Pancreas (tissue), 10 donors: ENCODE measurements at places on chromosomes 12 and 14. TPM values are rescaled to one million over a fixed set of nuclear protein-coding genes. Genes with fewer than 3 reads are reported as not detected.

The BEGAIN gene
- 32.2 TPM for polyA plus RNA-seq

The SPX gene
- 12.1 TPM for polyA plus RNA-seq

The CIROP gene
- not detected for polyA plus RNA-seq

The TMEM179 gene
- 18.8 TPM for polyA plus RNA-seq

The GLIPR1L1 gene
- polyA plus RNA-seq: not detected

The ADAM21 gene
- 0.05 TPM for polyA plus RNA-seq

The ZNF740 gene
- polyA plus RNA-seq: 7.6 TPM

The TCL1B gene
- not detected for polyA plus RNA-seq

The CLEC4D gene
- not detected for polyA plus RNA-seq

- H3K27ac ChIP-seq: no peak overlapping the region
- H3K27me3 ChIP-seq: no peaks in the 10 kb centered on the region
- no peaks in the 10 kb centered on the region for H3K36me3 ChIP-seq
- H3K4me3 ChIP-seq: no peak overlapping the region
- H3K4me1 ChIP-seq: peaks cover 6% of the 10 kb centered on the region
Measured at GRCh38 chr14:58979325-58979724, 209.1 kb upstream of the DAAM1 start.

DNA sequence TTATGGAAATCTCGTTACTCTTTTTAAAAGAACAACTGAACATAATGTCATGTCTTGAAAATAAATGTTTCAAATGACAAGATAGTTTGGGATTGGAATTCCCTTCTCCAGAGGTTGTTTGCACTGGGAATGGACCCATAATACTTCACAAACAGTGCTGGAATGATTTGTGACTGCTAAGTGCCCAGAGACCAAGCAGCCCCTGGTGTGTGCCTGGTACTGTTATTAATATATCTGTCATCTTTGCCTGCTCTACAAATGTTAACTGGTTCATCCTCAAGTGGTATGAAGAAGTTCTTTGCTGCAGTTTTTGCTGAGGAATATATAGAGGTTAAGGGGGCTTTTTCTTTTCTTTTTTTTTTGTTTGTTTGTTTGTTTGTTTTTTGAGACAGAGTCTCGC is 64.9 kb upstream of the DACT1 start:
- no peaks in the 10 kb centered on the region for H3K36me3 ChIP-seq
- DNase-seq: no peak
- no peaks in the 10 kb centered on the region for H3K27me3 ChIP-seq
- H3K27ac ChIP-seq: no peak overlapping the region
- H3K4me3 ChIP-seq: no peak overlapping the region
- no peaks in the 10 kb centered on the region for H3K4me1 ChIP-seq

DNA sequence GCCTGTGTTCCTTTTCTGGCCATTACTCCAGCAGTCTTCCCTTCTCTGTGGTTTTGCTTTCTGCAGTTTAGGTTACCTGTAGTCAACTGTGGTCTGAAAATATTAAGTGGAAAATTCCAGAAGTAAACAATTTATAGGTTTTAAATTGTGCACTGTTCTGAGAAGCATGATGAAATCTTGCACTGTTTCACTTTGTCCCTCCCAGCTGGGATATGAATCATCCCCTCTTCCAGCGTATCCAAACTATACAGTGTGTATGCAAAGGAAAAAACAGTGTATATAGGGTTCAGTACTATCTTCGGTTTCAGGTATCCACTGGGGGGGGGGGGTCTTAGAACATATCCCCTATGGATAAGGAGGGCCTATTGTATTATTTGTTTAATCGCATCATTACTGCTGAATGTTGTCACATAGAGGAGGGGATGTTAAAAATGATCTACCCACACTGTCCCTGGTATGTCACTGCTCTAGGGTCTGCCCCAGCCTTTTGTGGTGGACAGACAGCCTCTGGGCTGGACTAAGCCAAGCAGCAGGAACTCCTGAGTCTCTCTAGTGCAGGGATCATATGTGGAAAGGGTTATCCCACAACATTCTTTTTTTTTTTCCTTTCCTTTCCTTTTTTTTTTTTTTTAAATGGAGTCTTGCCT is 109.1 kb upstream of the MAX start:
- H3K4me3 ChIP-seq: no peak overlapping the region
- H3K27me3 ChIP-seq: no peaks in the 10 kb centered on the region
- no peak for DNase-seq
- H3K27ac ChIP-seq: no peak overlapping the region
- H3K36me3 ChIP-seq: no peaks in the 10 kb centered on the region

DNA sequence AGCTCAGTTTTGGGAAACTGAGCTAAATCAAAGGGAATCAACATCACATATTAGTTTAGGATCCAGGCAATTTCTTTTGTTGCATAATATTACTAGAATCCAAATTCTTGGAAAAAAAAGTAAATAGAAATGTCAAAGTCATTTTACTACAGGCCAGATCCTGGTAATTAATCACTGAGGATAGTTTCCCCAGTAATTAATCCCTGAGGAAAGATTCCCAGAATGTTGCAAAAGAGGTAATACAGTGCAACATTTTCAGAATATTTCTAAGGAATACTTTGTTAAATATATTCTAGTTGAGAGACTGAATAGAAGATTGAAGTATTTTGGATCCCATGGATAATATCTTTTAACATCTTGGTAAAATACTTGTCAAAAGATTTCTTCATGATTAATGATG is 207.0 kb upstream of the GARIN2 start:
- H3K36me3 ChIP-seq: no peaks in the 10 kb centered on the region
- DNase-seq: no peak
- H3K4me1 ChIP-seq: peaks cover 4% of the 10 kb centered on the region
- no peaks in the 10 kb centered on the region for H3K27me3 ChIP-seq

- no peak for DNase-seq
- H3K4me1 ChIP-seq: no peaks in the 10 kb centered on the region
- no peak overlapping the region for H3K27ac ChIP-seq
Measured at GRCh38 chr14:36439766-36440165, 80.3 kb downstream of the NKX2-1 start.

- H3K4me1 ChIP-seq: no peaks in the 10 kb centered on the region
- no peak for DNase-seq
- no peaks in the 10 kb centered on the region for H3K36me3 ChIP-seq
- H3K4me3 ChIP-seq: no peak overlapping the region
Measured at GRCh38 chr12:62784576-62784975, 150.4 kb downstream of the PPM1H start.

GRCh38 chr12:5176036-5176435 is 132.4 kb downstream of the KCNA5 start:
- H3K27me3 ChIP-seq: no peaks in the 10 kb centered on the region
- no peak overlapping the region for H3K4me3 ChIP-seq
- no peak for DNase-seq

GRCh38 chr12:165862-166368 is 48.0 kb downstream of the SLC6A12 start:
- no peaks in the 10 kb centered on the region for H3K36me3 ChIP-seq
- no peak for DNase-seq
- H3K4me1 ChIP-seq: no peaks in the 10 kb centered on the region
- no peaks in the 10 kb centered on the region for H3K27me3 ChIP-seq
- H3K4me3 ChIP-seq: no peak overlapping the region
- H3K27ac ChIP-seq: no peak overlapping the region

DNA sequence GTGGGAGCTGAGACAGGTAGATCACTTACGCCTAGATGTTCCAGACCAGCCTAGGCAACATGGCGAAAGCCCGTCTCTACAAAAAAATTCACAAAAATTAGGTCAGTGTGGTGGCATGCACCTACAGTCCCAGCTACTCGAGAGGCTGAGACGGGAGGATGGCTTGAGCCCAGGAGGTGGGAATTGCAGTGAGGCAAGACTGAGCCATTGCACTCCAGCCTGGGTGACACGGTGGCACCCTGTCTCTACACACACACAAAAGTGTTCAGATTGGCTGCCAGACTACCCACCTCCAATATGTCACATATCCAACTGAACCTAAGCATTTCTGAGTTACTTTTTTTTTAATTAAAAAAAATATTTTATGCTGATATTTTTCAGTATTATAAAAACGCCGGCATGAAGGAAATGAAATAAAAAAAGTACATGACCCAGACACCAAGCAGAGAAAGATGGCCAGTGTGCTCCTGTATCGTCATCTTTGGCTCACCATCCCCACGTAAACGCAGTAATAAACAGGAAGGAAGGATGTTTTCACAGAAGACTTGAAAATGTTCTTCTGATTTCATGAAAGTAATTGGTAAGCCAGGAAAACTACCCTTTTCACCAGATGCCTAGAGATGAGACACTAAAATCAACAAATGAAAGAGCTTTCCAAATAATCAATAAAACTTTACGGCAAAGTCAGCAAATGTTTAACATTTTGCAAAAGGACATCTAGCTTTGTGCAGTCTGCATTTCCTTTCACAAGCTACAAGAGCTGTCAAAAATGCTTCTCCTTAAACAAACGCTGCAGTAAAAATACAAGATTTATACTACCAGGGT is 26.4 kb downstream of the CDC42BPB start:
- no peak overlapping the region for H3K27ac ChIP-seq
- H3K36me3 ChIP-seq: no peaks in the 10 kb centered on the region
- H3K4me1 ChIP-seq: peaks cover 6% of the 10 kb centered on the region
- H3K27me3 ChIP-seq: no peaks in the 10 kb centered on the region

DNA sequence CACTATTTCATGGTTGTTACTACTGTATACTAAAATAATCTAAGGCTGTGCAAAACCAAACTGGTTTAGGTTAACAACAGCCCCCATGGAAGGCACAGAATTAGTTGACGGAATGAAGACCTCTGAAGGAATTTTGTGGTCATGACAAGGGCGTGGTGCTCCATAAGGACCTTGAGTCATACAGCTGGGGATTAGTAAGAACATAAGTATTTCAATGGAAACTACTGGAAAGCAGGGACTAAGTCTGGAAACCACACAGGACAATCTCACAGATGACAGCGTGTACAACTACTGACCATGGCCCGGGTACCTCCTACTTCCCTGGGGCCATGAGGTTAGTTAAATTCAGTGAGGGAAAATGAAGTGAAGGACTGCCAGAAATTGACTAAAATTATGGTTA is 98.5 kb upstream of the PLEKHA5 start:
- no peak overlapping the region for H3K4me3 ChIP-seq

GRCh38 chr14:89903340-89903952 is 51.1 kb downstream of the EFCAB11 start:
- no peak for DNase-seq
- H3K36me3 ChIP-seq: no peaks in the 10 kb centered on the region
- H3K4me1 ChIP-seq: peaks cover 9% of the 10 kb centered on the region

- H3K27me3 ChIP-seq: no peaks in the 10 kb centered on the region
- H3K36me3 ChIP-seq: no peaks in the 10 kb centered on the region
- no peak overlapping the region for H3K4me3 ChIP-seq
Measured at GRCh38 chr12:116244001-116244400, 33.5 kb downstream of the MED13L start.

- H3K36me3 ChIP-seq: no peaks in the 10 kb centered on the region
- no peak overlapping the region for H3K27ac ChIP-seq
- H3K27me3 ChIP-seq: no peaks in the 10 kb centered on the region
- no peak for DNase-seq
Measured at GRCh38 chr12:71237128-71237527, 79.3 kb upstream of the TSPAN8 start.

DNA sequence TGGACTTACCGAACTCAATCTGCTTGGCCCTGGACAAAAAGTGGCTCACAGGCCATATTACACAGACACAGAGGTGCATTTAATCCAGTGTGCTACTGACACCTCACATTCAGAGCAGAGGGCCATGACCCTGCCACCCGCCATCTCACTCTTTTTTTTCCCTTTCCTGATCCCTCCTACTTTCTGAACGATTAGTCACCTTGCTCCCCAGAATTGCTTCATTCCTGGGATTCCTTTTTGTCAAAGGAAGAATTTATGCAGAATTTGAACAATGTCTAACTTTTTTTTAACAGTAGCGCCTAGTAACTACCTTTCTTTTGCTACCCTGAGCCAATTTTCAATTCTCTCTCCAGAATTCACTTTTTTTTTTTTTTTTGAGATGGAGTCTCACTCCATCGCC is 4.6 kb downstream of the PKP2 start:
- H3K27me3 ChIP-seq: no peaks in the 10 kb centered on the region
- DNase-seq: no peak
- no peak overlapping the region for H3K4me3 ChIP-seq
- no peaks in the 10 kb centered on the region for H3K4me1 ChIP-seq
- H3K27ac ChIP-seq: no peak overlapping the region

- no peaks in the 10 kb centered on the region for H3K27me3 ChIP-seq
- no peaks in the 10 kb centered on the region for H3K4me1 ChIP-seq
- no peak for DNase-seq
Measured at GRCh38 chr12:103809154-103809553, 31.9 kb downstream of the NT5DC3 start.

- peak overlapping the region; percentile 68 for H3K27ac ChIP-seq
- H3K4me3 ChIP-seq: no peak overlapping the region
- peaks cover 31% of the 10 kb centered on the region for H3K4me1 ChIP-seq
- H3K27me3 ChIP-seq: no peaks in the 10 kb centered on the region
Measured at GRCh38 chr12:26870491-26871419, 37.8 kb upstream of the ITPR2 start.

DNA sequence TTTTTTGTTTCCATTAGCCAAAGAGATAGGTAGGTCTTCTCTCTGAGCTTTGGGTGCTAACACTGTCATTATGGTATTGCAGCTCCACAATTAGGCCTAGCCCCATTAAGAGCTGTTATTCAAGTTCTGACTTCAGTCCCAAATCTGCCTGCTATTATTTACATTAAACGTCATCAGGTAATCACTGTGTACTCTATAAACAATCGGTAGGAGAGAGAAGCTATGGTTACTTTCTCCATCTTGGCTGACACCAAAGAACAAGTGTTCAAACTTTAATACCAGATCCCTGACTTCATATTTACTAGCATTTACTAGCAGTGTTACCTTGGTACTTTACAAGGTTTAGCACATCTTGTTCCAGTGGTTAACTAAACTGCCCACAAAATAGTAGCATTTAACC is 305.1 kb upstream of the GARIN2 start:
- H3K4me3 ChIP-seq: no peak overlapping the region
- H3K27ac ChIP-seq: no peak overlapping the region
- H3K4me1 ChIP-seq: no peaks in the 10 kb centered on the region

- no peak overlapping the region for H3K27ac ChIP-seq
- no peaks in the 10 kb centered on the region for H3K36me3 ChIP-seq
- no peak overlapping the region for H3K4me3 ChIP-seq
- H3K27me3 ChIP-seq: no peaks in the 10 kb centered on the region
Measured at GRCh38 chr12:98405805-98406366, 109.5 kb upstream of the TMPO start.

GRCh38 chr14:95784137-95784536 is 70.2 kb upstream of the TCL1A start:
- H3K4me1 ChIP-seq: no peaks in the 10 kb centered on the region
- no peak overlapping the region for H3K4me3 ChIP-seq
- H3K36me3 ChIP-seq: no peaks in the 10 kb centered on the region
- H3K27me3 ChIP-seq: no peaks in the 10 kb centered on the region

GRCh38 chr12:16526693-16527092 is 79.3 kb downstream of the LMO3 start:
- no peak for DNase-seq
- H3K27ac ChIP-seq: no peak overlapping the region
- no peak overlapping the region for H3K4me3 ChIP-seq
- peaks cover 19% of the 10 kb centered on the region for H3K4me1 ChIP-seq

GRCh38 chr14:50400461-50400860 is 3.8 kb upstream of the CDKL1 start:
- H3K4me1 ChIP-seq: peaks cover 12% of the 10 kb centered on the region
- DNase-seq: no peak
- H3K27me3 ChIP-seq: no peaks in the 10 kb centered on the region
- H3K36me3 ChIP-seq: no peaks in the 10 kb centered on the region
- H3K4me3 ChIP-seq: no peak overlapping the region

GRCh38 chr12:71636704-71637115 is 26.9 kb downstream of the ZFC3H1 start:
- no peak for DNase-seq
- H3K27me3 ChIP-seq: no peaks in the 10 kb centered on the region

- H3K27ac ChIP-seq: no peak overlapping the region
- no peak overlapping the region for H3K4me3 ChIP-seq
- peaks cover 19% of the 10 kb centered on the region for H3K36me3 ChIP-seq
- no peaks in the 10 kb centered on the region for H3K27me3 ChIP-seq
- no peak for DNase-seq
- H3K4me1 ChIP-seq: no peaks in the 10 kb centered on the region
Measured at GRCh38 chr12:12975322-12976077, 23.5 kb upstream of the GPRC5D start.
